ENCODE measurements at places on chromosomes 5 and 9.

DNA sequence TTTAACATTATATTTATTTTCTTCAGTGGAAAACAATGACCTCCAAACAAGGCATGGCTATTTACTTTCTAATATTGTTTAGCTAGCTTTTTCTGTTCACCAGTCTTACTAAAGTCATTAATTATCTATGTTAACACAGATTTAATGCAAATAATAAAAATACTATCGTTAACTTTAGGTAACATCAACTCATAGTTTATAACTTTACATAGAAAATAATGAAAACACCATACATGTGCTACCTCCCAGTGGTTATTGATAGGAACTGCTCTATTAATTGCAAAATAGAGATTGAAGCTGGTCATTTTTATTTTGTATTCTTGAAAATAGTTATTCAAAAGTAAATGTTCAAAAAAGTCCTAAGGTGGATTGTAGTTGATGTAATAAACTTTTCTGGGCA is 78.3 kb upstream of the HCN1 start:
- no peak for DNase-seq

DNA sequence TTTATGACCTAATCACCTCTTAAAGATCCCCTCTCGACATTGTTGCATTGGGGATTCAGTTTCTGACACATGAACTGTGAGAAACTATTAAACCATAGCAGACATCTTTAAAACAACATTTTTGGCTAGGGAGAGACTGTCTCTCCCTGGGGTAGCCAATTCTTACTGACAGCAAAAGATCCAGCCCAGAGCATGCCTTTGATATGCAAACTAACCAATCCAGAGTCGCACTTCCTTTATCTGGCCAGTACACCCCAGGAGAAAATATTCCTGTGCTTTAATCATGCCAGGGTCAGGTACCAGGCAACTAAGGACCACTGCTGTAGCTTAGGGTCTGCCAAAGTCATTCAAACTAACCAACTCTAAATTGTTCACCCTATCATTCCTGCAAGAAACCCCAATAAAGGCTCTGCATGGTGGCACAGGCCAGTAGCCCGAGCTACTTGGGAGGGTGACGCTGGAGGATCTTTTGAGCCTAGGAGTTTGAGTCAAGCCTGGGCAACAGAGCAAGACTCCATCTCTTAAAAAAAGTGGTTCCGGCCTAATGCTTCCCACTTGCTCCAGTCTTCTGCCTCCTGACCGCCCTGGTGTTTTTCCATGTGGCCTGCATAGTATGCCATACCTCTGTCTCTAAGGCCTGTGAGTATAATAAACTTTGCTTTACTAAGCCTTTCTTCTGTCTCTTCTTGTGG is 62.3 kb upstream of the DAPK1 start:
- DNase-seq = no peak

DNA sequence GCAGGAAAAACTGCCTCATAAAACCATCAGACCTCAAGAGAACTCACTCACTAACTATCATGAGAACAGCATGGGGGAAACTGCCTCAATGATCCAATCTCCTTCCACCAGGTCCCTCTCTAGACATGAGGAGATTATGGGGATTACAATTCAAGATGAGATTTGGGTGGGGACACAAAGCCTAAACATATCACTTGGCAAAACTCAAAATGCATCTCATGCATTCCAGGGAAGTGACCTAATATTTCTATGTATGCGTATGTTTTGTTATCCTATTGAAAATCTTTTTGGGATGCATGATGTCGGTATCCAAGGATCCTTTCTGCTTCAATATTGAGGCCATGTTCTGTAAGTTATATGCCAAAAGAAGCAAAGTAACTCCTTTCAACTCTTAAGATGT is 174.0 kb downstream of the PLK2 start:
- DNase-seq = no peak

- DNase-seq = no peak
Observed at GRCh38 chr5:171795381-171795780, 9.8 kb downstream of the SMIM23 start.

DNA sequence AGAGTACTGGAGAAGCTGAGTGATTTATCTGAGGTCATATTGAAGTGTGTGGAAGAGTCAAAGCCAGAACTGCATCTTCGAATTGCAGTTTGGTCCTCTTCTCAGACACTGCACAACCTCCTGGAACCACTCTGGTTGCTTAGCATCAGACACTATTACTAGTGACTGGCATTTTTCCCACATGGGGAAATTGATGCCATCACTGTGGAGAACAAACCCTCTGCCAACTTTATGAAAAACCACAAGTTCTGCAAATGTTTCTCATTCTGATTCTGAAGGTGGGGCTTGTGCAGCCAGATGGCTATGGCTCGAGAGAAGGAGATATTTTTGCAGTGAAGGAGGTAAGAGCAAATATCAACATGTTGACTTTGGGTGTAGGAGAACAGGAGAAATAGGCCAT is 67.2 kb downstream of the KCTD16 start:
- DNase-seq = no peak

DNA sequence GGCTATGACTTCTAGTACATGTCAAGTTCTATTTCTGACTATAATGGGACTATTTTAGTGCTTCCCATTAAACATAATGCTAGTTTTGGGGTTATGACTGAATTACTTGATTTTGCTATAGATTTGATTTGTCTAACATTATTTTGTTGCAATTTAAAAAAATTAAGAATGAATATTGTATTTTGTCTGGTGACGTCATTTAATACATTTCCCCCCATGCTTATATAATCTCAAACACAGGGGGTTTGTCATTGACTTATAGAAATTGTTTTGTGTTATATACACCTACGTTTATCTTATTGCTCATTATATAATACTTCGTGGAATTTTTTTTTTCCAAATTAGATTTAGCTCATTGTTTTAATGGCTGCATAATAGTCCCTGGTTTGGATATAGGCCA is 270.3 kb upstream of the VLDLR start:
- DNase-seq = no peak

DNA sequence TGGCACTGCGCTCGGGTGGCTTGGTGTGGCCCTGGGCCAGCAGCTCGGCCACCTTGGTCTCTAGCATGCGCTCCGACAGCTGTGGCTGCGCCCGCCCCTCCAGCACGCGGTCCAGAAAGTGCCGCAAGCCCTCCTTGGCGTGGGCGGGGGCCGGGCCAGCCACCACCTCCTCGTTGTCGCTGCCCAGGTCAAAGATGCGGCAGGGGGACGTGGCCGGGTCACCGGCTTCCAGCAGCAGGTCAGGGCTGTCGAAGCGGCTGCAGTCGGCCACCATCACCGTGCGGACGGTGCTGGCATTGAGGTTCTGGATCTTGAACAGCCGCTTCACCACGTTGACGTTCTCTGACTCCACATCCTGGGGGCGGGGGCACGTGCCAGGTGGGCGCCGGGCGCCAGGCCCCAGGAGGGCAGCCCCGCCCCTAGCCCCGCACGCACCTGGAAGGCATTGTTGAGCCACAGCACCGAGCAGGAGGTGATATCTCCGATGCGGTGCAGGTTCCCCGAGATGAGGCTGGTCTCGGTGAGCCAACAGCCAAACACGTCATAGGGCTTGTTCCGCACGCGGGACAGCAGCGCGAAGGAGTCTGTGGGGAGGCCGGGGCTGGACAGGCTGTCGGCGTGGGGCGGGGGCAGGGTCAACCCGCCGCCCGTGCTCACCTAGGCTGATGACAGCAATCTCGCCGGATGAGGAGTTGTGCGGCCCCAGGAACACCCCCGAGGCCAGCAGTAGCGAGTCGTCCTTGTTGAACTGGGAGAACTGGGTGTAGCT is 2.2 kb downstream of the FBXW5 start:
- no peak for DNase-seq

GRCh38 chr5:10499776-10500175 is 58.1 kb downstream of the ROPN1L start:
- no peak for DNase-seq

GRCh38 chr5:163564321-163564938 is 59.0 kb downstream of the MAT2B start:
- peak; percentile 66 for DNase-seq

GRCh38 chr9:135369412-135369990 is 110.1 kb upstream of the PPP1R26 start:
- DNase-seq = no peak

GRCh38 chr9:87725900-87726709 is at the start of gene CTSL:
TSS of gene CTSL (plus strand) at chr9:87726119. CDS start at chr9:87727604, 1,485 bp downstream.
- peak; percentile 60 for DNase-seq

GRCh38 chr5:6117212-6117611 is 261.1 kb downstream of the MED10 start:
- DNase-seq = no peak

DNA sequence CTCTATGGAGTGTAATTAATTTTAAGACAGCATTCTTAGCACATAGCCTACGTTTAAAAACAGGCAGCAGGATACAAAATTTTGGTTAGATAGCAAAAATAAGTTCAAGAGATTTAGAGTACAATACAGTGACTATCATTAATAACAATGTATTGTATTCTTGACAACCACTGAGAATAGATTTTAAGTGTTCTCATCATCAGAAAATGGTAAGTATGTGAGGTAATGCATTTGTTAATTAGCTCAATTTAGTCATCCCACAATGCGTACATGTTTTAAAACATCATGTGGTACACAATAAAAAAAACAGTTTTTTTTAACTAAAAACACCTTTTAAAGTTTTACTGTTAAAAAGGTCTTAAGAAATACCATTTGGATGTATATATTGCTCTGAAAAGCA is 94.2 kb downstream of the MUSK start:
- no peak for DNase-seq

- no peak for DNase-seq
Observed at GRCh38 chr9:86795047-86795442, 152.3 kb downstream of the GAS1 start.

DNA sequence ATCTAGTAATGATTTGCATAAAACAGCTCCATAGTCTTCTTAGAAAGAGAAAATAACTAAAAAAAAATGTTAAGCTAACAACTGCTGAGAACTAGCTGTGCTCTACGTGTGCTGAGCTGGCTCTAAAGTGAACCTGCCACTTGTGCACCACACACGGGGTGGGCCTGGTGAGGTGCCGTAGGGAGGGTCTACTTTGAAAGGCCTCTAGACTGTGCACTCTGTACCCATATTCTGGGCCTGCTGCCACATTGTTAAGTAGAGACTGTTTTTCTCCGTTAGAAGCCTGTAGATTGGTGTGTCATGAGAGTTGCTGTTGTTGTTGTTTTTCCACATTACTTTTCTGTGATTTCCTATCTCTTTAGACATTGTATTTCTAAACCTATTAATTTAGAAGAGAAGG is 93.9 kb downstream of the CD180 start:
- DNase-seq = no peak

GRCh38 chr9:92265154-92265553 is 28.3 kb downstream of the IARS1 start:
- DNase-seq = no peak

DNA sequence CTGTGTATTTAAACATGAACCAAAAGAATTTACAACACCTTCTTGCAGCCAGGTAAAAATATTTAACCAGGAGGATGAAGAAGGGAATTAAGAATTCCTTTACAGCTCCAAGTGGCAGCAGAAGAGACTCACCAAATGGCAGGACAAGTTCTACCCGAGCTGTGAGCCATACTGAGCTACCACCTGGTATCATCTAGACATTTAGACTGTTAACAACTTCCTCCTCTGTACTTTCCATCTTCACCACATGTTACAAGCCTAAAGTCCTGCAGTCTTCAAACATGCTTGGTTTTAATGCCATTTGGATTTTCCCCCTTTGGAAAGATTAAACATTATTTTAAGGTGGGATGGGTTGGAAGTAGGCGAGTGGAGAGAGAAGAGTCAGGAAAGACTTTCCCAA is 190.2 kb downstream of the TRPM6 start:
- no peak for DNase-seq

GRCh38 chr9:2241461-2241835 is 226.3 kb downstream of the SMARCA2 start:
- DNase-seq = no peak

GRCh38 chr5:75523275-75523674 is 11.6 kb downstream of the POLK start:
- no peak for DNase-seq

DNA sequence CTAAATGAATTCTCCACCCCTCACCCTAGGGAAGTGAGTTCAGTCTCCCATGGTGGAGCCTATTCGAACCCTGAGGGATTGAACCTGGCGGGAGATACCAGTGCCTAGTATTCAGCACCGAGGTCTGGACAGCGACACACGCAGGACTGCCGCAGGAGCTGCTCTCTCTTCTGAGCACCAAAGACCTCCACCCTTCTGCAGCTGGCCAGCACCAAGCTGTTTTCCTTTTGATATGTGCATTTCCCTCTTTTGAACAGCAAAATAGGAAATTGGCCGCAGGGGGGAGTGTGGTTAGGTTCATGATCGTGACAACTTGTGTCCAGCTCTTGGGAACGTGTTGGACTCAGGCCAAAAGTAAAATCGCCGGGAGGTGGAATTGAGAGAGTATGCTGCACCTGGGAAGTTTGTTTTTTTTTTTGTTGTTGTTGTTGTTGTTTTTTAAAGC is 1.2 kb upstream of the PCSK1 start:
- peak; percentile 44 for DNase-seq

GRCh38 chr5:62457071-62457470 is 44.5 kb downstream of the IPO11 start:
- no peak for DNase-seq

- DNase-seq = no peak
Observed at GRCh38 chr9:14106699-14107098, 207.2 kb downstream of the NFIB start.

DNA sequence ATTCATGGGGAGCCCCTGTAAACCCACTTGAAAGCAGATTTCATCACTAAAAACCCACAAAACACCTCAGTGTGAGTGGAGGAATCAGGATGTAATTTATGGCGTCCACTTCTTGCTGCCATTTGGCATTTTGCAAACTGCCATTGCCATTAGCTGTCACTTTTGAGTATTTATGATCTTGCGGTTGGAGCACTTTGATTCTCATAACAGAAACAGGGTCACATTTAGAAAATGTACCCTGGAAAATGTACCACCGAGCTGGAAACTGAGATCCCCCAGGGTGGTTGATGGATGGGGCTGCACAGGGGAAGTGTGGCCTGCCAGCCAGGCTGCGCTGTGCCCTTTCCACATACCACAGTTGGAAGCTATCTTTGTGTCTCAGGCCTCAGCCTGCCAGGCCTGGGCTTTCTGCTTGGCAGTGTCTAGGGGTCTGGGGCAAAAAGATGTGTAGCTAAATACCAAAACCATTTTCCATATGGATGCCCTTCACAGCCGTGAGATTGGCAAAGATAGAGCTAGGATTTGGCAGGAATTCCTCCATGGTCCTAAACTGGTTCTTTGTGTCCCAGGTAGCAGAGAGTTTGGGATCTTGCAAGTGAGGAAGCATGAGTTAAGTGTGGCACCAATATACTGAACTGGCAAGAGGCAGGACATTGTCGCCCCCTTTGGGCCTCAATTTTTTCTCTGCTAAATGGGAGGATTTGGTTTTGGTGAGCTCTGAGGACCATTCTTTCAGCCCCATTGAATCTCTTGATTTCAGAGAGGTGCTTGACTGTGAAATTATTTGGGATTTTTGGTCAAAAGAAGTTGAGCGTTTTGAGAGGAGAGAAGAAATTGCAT is 46.2 kb downstream of the GALNT10 start:
- no peak for DNase-seq

All from activated naive CD4-positive, alpha-beta T cell treated with Interleukin-2 at 50 U/mL for 16 hours (primary cell).